ENCODE measurements at places on chromosomes 6 and 20. TPM values are rescaled to one million over a fixed set of nuclear protein-coding genes. Genes with fewer than 3 reads are reported as not detected.
A peak's percentile ranks its signal among the peaks of the same experiment; 100 is the strongest.

DNA sequence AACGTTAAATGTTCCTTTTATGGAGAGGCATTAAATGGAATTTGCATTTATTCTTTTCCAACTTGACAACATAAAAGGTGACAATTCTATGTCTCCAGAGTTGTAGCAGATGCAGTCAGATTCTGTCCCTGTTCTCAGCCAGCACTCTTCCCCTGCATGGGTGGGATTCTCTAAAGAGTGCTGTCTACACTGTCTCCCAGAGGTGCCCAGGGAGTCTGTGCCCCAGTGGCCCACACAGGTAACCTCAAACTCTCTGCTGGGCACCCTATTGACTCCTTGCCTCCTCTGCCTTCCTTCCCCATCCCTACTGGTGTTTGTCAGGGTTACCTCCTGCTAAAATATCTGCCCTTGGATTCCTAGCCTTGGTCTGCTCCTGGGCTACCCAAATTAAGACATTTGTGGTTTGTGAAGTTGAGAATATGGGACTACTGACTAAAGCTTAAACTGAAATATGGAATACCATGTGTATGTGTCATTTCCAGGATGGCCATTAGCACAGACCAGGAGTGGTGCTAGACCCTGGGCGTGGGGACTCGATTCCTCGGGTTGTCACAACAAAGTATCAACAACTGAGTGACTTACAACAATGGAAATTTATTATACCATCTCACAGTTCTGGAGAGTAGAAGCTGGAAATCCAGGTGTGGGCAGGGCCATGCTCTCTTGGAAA, 284.7 kb downstream of the CDH26 start:
- peak; percentile 93 for DNase-seq

Gene AURKA
- 133 TPM for total RNA-seq

Gene ANGPT4
- total RNA-seq = 0.02 TPM

DNA sequence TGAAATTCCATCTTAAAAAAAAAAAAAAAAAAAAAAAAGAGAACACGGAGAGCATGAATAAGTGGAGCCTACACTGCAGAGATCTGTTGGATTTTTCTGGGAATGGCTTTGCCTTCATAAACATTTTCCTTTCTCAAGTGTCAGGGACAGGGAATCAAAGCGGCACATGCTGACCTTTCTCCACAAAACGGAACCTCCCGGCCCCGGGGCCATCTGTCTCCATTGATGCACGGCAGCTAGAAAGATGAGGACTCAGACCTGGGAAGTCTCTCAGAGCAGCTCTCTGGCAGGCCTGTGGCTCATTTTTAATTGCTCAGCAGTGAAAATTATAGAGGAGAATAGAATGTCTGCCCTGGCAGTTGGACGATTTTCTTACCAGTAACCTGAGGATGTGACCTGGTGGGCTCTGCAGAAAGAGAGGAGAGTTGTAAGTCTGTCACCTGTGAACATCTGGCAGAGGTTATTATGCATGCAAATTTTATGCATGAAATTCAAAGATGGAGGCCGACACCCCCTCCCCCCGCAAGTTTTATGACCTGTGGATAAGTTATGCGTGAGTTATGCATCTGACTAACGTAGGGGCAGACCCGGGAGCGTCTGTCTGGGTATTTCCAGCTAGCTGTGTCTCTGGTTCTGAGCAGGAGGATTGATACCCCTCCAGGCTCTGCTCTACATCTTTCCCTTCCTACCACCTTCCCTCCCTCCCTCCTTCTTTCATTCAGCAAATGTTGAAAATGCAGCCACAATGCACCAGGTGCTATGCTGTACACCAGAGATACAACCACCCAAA, 352.5 kb downstream of the CDH26 start:
- no peak for DNase-seq

Gene PBOV1
- not detected for total RNA-seq

DNA sequence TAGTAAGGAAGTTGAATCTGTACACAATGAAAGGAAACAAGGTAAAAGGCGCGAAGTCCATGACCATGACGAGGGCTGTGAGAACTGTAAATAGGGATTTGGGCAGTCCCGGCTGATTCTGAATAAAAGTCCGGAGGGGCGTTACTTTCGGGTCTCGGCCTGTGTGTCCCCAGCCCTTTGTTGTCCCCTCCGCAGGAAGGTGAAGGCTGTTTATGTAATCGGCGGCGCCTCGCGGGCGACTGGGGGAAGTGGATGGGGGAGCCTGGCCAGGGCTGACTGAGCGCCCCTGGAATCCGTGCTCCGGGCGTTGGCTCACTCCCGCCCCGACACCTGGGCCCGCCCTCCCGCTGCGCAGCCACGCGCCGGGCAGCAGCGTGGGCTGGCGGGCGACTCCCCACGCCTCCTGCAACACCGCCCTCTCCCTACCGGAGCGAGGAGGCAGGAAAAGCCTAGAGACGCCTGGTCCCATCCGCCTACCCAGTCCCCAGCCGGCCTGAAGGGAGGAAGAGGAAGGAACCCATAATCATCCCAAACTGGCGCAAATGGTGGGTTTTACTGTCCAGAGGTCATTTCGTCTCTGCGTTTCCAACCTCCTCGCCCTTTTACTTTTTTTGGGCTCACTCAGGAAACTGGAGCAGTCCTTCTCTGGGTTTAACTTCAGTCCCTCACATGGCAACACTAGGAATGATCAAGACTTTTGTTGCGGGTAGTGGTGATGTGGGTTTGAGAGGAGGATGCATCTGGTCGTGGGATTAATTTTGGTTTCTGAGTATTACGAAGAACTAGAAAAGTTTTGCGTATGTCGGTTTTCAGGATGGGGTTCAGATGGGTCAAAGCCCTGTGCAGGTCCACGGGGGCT, 12.1 kb downstream of the TRIM31 start:
- no peak for DNase-seq

Gene TMC2
- total RNA-seq = not detected

GRCh38 chr6:117559299-117559698, 43.0 kb downstream of the GOPC start:
- DNase-seq = no peak

Gene COL21A1
- 0.10 TPM for total RNA-seq

DNA sequence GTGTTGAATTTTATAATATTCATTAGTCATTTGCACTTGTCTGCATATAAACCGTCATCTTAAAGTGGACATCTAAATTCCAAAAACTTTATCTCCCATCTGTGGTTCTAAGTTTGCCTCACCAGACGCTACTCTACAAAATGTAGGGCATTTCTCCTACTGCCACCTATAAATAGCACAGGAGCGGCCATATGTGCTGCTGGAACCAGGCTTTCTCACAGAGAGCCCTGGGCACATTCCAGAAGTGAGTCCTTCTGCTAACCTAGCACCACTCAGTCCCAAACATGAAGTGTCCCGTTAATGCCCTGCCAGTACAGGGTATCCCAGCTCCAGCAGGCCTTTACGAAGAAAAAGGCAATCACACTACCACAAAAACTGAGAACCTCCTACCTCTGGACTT, 153.7 kb downstream of the TMEM242 start:
- no peak for DNase-seq

- no peak for DNase-seq
These were observed 623.3 kb upstream of the MANEA start for GRCh38 chr6:94953867-94954631.

DNA sequence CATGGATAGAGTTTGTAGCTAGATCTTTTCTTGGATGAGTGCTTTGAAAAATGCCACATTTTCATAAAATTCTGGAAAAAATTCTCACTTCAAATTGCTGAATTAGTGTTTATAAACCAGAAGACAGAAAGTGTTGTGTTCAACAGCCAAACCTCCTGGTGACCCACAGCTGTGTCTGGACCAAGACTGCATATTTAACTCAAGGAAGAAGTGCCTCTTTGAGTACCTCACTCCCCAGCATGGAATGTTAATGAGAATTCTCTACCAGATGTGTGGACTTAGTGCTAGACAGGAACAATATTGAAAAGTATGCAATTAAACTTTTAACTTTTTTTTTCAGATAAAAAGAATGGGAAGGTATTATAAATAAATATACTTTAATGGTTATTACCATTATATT, 609.3 kb downstream of the COL12A1 start:
- DNase-seq = no peak

DNA sequence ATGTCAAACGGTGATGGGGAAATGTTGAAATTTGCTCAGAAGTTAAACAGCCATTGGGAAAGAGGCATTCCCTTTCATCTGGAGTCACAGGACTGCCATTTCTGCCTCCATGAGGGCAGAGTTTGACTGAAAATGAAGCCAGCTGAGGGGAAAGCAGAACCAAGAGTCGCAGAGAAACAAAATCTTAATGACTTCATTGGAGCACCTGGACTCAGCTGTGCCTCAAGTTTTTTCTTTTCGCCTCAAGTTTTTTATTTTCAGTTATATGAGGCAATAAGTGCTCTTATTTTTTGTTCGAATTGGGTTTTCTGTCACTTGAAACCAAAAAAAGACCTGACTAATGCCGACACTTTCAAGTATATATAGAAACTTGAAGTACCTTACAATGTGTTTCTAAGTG, 161.3 kb downstream of the PKHD1 start:
- no peak for DNase-seq

DNA sequence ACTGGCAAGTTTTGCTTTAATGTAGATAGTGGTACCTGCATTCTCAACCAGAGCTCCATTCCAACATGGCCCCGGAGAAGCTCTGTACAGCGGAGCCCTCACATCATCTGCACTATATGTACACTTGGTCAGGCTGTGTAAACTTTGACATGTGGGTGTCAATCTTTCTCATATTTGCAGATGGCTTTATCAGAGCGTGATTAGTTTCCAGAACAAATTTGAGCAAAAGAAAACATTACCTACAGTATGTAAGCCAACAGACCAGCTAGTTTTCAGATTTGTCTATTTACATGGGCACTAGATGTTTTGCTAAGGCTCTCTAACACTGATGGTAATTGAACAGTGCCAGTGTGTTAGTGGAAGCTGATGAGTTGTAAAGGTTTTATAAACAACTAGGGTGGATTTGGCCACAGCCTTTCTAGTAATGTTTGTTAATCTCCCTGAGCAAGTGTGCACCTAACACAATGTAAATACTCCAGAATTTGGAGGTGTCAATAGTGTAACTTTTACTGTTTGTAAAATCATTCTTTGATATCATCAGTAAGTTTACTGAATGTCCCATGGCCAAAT, 131.8 kb downstream of the FOXA2 start:
- no peak for DNase-seq

- no peak for DNase-seq
These were observed 33.5 kb upstream of the SYNCRIP start for GRCh38 chr6:85676086-85676729.

Gene PREP
- total RNA-seq = 42.4 TPM

GRCh38 chr6:18302561-18303439, 38.5 kb upstream of the DEK start:
- DNase-seq = no peak

Gene CDH26
- total RNA-seq = 0.64 TPM

GRCh38 chr6:22436134-22436533, 133.2 kb upstream of the HDGFL1 start:
- no peak for DNase-seq

- DNase-seq = no peak
These were observed 37.7 kb downstream of the C6orf132 start for GRCh38 chr6:42104804-42105125.

DNA sequence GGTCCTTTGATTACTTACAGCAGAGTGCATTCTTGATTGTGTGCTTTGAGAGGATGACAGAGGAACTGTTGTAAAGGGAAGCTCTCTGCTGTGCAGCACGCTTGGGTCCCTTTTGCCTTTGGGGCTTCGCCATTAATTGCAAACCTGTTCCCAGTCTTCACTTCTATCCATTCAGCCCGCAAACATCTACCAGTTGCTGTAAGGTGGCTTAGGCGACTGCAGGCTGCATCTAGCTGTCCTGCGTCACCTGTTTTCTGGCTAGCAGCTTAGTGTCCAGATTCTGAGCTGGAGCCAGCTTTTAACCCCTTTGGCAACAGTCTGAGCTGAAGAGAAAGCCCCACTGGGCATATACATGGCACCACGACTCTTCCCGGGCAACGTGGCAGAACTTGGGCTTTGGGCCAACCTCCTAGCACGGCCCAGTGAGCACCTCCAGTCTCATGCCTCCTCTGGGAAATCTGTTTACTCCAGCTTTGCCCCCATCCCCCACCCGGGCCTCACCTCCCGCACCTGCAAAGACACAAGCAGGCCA, 2.5 kb upstream of the FASTKD5 start:
- DNase-seq = no peak

- no peak for DNase-seq
These were observed 93.6 kb upstream of the NEDD9 start for GRCh38 chr6:11326116-11326515.

GRCh38 chr6:131424016-131424415, 149.0 kb upstream of the ARG1 start:
- DNase-seq = no peak

DNA sequence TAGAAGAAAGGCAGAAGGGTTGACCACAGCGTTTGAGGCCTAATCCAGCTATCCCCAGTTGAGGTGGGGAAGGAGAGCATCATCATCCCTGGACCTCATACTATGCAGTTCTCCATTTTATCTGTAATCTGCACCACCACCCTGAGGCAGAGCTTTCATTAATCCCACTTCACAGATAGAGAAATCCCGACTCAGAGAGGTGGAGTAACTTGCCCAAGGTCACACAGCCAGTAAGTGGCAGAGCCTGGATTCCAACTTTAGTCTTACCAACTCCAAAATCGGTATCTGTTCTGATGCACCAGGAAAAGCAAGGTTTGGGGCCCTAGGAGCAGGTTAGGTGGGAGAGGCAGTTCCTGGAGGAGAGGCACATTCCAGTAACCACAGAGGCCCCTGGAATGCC, 6.7 kb downstream of the TMEM74B start:
- no peak for DNase-seq

- DNase-seq = no peak
These were observed 259.3 kb downstream of the ERMARD start for GRCh38 chr6:170010665-170011203.
